ENCODE measurements at places on chromosomes 7 and 10.

DNA sequence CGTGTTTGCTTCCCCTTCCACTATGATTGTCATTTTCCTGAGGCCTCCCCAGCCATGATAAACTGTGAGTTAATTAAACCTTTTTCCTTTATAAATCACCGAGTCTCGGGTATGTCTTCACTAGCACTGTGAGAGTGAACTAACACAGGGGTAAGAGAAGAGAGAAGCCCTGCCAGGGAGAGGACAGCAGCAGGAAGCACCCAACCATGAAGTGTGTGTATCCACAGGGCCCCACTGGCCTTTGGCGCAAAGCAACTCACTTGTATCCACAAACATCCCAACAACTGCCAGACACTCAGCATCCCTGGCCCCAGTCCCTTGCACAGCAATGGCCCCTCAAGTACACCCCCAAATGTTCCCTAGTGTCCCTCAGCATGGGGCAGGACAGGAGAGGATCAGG is 115.1 kb downstream of the MAD1L1 start:
- no peak for DNase-seq

GRCh38 chr7:105691680-105692564 is 110.6 kb upstream of the EFCAB10 start:
- no peak for DNase-seq

- DNase-seq, result no peak
These were observed 6.6 kb upstream of the FEZF1 start for GRCh38 chr7:122311050-122311700.

GRCh38 chr10:2957785-2958184 is 109.6 kb upstream of the PFKP start:
- DNase-seq, result no peak

GRCh38 chr7:8060241-8060640 is 91.6 kb downstream of the GLCCI1 start:
- no peak for DNase-seq

- no peak for DNase-seq
These were observed 180.8 kb downstream of the ADARB2 start for GRCh38 chr10:1556496-1556895.
